ENCODE measurements at places on chromosomes 13 and 19. TPM values are rescaled to one million over a fixed set of nuclear protein-coding genes. Genes with fewer than 3 reads are reported as not detected.
A peak's percentile ranks its signal among the peaks of the same experiment; 100 is the strongest.

Gene ATP4A
- total RNA-seq = not detected

Gene BCAM
- 2.3 TPM for total RNA-seq

Gene F2RL3
- total RNA-seq = not detected

Gene SNRPD2
- total RNA-seq = 974 TPM

Gene ZNF135
- 1.9 TPM for total RNA-seq

Gene EHD2
- total RNA-seq = 31.9 TPM

Gene ZNF90
- total RNA-seq = 0.36 TPM

Gene CASP14
- total RNA-seq = not detected

Gene ZNF841
- 28.9 TPM for total RNA-seq

Gene ZNF223
- total RNA-seq = 16.5 TPM

Gene FGF22
- total RNA-seq = not detected

Gene SRRM5
- not detected for total RNA-seq

Gene MEDAG
- 0.36 TPM for total RNA-seq

Gene C19orf47
- 4.4 TPM for total RNA-seq

Gene SIGLEC9
- not detected for total RNA-seq

DNA sequence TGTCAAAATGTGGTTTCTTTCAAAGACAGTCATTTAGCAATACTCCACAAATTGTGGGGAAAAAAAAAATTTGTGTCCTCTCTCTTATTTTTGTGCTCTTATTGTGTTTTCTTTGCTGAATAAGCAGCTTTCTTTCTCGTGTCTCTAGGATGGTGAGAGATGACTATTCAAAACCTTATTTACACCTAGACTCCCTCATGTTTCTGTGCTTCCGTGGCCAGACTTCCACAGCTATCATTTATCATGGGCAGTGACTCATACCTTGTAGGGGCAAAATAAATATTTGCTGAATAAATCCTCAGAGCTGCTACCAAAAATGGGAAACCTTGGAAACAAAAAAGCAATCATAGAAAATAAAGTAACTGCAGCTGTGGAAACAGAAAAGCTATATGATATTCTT, 204.9 kb upstream of the MIR17HG start:
- peak; percentile 1 for DNase-seq

DNA sequence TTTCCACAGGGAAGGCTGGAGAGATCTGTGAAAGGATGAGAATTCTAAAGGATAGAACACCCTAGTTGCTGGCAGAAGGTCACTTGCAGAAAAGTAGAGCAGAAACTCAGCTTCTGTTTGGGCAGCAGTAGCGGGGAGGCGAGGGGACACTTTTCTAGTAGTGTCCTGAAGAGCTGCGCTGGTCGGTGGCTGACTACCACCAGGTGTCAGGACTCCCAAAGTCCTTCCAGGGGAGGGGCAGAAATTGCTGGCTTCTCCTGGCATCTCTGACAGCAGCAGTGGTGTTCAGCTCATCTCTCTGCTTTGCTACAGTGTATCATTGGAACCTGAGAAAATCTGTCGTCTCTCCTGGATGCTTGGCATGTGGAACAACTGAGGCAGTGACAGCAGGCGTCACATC, 120.9 kb downstream of the ZDHHC20 start:
- DNase-seq = no peak

DNA sequence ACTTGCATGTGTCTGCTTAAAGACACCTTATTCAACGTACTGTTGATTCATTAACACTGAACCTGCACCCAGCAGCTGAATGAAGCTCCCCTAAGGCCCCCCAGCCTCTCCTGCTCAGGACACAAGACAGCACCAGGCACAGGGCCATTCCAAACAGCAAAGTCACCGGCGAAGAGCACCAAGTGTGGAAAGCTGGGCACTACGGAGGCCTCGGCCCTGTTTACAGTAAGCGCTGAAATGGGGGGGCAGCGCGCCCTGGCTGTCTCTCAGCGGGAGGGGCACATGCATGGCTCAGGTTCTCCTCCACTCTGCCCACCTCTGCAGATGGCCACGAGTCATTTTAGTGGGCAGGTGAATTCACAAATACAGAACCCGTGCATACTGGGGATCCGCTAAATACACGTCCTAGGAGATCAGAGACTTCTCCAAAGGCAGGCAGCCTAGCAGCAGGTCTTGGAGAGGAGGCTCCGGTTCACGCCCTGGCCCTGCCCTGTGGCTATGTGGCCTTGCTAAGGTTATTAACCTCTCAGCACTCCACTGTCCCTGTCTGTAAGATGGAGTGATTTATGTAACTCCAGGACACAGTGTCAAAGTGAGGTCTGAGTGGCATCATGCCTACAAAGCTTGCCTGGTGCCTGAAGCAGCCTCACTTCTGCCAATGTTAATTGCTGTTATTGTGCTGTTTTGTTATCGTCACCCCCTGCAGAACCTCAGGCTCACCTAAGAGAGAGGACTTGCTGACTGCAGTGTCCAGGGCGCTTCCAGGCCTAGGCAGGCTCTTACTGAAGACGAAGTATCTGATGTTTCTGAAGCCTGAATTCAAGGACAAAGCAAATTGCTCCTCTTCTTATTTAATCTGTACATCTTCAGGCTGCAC, 207.4 kb upstream of the SOX1 start:
- DNase-seq = no peak

- DNase-seq = no peak
Observed at GRCh38 chr13:86403181-86403580, 604.0 kb upstream of the SLITRK6 start.

DNA sequence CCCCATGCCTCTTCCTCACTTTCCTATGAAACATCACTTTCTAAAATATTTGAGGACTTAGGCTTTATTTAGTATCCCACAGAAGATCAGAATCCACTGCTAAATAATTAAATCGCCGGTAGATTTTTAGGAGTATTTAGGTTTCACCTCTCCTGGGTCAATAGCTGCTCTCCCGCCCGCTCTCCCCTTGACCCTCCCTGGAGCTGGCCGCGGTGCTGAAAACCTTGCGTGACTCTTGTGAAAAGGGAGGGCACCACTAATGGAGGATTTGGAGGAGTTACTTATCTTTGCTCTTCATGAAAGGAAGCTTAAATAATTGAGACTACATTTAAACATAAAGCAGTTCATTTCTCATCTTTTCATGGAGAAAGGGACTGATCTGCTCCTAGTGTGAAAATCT, 14.1 kb downstream of the POU4F1 start:
- peak; percentile 9 for DNase-seq

GRCh38 chr19:55902080-55902751, 29.9 kb downstream of the NLRP13 start:
- no peak for DNase-seq

- DNase-seq = peak; percentile 67
Observed at GRCh38 chr19:19568802-19569756, 31.0 kb downstream of the CILP2 start.

DNA sequence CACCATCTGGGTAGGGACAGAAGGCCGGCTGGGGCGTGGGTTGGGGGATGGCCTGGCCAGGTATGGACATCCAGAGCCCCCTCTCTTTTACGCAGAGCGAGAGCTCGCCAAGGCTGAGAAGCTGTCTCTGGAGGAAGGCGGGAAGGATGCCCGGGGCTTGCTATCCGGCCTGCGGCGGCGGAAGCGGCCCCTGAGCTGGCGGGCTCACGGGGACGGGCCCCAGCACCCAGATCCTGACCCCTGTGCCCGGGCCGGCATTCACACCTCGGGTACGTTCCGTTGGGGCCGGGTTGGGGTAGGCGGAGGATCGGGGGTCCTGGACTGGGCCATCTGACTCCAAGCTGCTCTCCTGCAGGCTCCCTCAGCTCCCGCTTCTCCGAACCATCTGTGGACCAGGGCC, 8.7 kb upstream of the SCN1B start:
- no peak for DNase-seq

- no peak for DNase-seq
Observed at GRCh38 chr13:97179501-97179900, 42.6 kb upstream of the MBNL2 start.

GRCh38 chr13:94112227-94112626, 367.3 kb downstream of the DCT start:
- DNase-seq = peak; percentile 98

GRCh38 chr13:109760402-109760801, 26.0 kb downstream of the IRS2 start:
- no peak for DNase-seq

GRCh38 chr19:43624933-43625332, 5.5 kb upstream of the ZNF428 start:
- DNase-seq = peak; percentile 8

GRCh38 chr19:5988517-5989387, 10.8 kb upstream of the RANBP3 start:
- DNase-seq = peak; percentile 25

DNA sequence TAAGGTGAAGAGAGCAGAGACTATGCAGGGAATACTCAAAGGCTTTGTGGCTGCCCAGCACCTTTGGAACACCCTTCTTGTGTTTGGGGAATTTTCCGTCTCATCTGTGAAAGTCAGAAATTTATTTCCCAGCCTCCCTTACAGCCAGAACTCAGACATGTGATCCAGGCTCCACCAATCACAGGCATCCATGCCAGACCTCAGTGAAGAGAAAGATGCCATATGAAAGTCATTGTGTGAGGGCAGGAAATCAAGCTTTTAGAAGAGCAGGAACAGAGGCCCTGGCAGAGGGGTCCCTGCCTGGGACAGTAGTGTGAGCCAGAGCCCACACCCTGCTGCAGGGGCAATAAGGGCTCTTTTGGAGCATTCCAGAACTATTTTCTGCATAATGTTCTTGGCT, 12.1 kb downstream of the CCDC70 start:
- no peak for DNase-seq

GRCh38 chr19:57719424-57719823, 8.0 kb downstream of the ZNF671 start:
- DNase-seq = no peak

- DNase-seq = no peak
Observed at GRCh38 chr13:28820099-28821051, at the start of gene MTUS2. MTUS2 (plus strand) TSS chr13:28820339.

GRCh38 chr13:111316161-111316730, 4.2 kb upstream of the TEX29 start:
- DNase-seq = no peak

GRCh38 chr13:33083054-33083453, 66.8 kb downstream of the KL start:
- DNase-seq = no peak

- no peak for DNase-seq
Observed at GRCh38 chr19:50332244-50333038, 3.3 kb upstream of the KCNC3 start.

DNA sequence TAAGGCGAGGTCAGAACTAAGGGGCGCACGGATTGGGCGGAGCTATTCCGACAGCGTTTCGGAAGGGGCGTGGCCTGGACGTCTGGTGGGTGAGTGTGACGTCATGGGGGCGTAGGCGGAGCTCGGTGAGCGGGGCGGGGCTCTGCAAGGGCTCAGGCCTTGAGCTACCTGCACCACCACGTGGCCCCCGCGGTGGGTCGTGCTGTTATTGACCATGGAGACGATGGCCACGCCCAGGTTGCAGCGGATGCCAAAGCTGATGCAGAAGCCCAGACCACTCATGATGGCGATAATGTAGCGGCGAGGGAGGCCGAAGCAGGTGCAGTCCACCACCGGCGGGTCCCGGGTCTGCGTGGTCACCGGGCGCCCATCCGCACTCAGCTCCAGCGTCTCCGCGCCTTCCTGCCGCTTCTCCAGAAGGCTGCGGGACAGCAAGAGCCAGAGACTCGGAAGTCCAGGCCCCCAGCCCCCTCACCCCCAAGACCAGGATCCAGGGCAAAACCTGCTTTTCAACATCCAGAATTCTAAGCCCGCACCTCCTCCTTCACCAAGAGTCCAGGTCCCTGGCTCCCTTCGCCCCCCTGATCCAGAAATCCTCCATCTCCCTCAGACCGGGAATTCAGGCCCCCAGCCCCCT, 4.8 kb downstream of the SLC17A7 start:
- DNase-seq = no peak

- no peak for DNase-seq
Observed at GRCh38 chr13:46526740-46527139, 26.2 kb upstream of the LRCH1 start.
